ENCODE measurements at places on chromosomes 7 and 10.
A peak's percentile ranks its signal among the peaks of the same experiment; 100 is the strongest.

DNA sequence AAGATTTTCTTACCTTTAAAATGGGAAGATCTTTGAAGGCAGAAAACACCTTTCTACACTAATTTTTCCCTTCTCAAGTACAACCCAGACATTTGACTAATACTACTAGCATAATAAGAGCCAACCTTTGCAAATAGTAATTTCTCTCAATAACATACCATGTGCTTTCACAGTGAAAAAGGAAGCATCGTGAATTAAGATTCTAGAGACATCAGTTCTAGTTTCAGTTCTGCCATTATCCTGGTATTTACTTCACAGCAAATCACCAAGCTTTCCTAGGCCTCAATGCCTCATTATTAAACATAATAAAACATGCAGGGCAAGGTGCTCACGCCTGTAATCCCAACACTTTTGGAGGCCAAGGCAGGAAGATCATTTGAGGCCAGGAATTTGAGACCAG is 24.9 kb downstream of the GSAP start:
- DNase-seq, result no peak

GRCh38 chr7:104255616-104256015 is 47.8 kb upstream of the ORC5 start:
- no peak for DNase-seq

GRCh38 chr10:3948843-3949242 is 163.8 kb upstream of the KLF6 start:
- DNase-seq, result peak; percentile 37

- peak; percentile 68 for DNase-seq
Observed at GRCh38 chr10:104350127-104350635, 3.5 kb upstream of the CFAP58 start.

Measured in EL (cell line).